ENCODE measurements at places on chromosomes 2 and 18. TPM values are rescaled to one million over a fixed set of nuclear protein-coding genes. Genes with fewer than 3 reads are reported as not detected.

GRCh38 chr18:49094136-49094535 is 143.4 kb upstream of the SMAD7 start:
- no peak for DNase-seq

GCKR gene
- 3.4 TPM for total RNA-seq

GRCh38 chr18:57776767-57777166 is 26.3 kb downstream of the ATP8B1 start:
- no peak for DNase-seq

- DNase-seq, result no peak
Observed at GRCh38 chr2:33494155-33494779, 17.8 kb downstream of the RASGRP3 start.

DNA sequence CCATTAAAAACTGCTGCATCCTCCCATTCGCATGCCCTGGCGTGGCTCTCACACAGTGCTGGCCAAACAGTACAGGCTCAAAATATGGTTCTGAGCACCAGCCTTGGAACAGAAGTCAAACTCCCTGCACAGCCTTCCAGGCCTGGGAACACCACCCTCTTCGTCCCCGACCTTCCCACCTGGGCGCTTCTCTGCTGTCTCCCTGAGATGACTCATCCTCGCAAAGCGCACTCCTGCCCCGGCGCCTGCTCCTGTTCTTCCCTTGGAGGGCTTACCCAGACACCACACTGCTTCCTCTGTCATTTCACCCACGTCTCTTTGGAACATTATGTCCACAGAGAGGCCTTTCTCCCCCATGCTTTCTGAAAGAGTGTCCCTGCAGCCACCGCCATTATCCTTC is 172.7 kb downstream of the L3MBTL4 start:
- DNase-seq, result no peak

- peak; percentile 70 for DNase-seq
Observed at GRCh38 chr2:112749755-112750559, 14.5 kb downstream of the CKAP2L start.

GRCh38 chr2:215843579-215843978 is 169.8 kb downstream of the MREG start:
- DNase-seq, result peak; percentile 62

- no peak for DNase-seq
Observed at GRCh38 chr2:128250229-128251025, 68.2 kb downstream of the HS6ST1 start.

DNA sequence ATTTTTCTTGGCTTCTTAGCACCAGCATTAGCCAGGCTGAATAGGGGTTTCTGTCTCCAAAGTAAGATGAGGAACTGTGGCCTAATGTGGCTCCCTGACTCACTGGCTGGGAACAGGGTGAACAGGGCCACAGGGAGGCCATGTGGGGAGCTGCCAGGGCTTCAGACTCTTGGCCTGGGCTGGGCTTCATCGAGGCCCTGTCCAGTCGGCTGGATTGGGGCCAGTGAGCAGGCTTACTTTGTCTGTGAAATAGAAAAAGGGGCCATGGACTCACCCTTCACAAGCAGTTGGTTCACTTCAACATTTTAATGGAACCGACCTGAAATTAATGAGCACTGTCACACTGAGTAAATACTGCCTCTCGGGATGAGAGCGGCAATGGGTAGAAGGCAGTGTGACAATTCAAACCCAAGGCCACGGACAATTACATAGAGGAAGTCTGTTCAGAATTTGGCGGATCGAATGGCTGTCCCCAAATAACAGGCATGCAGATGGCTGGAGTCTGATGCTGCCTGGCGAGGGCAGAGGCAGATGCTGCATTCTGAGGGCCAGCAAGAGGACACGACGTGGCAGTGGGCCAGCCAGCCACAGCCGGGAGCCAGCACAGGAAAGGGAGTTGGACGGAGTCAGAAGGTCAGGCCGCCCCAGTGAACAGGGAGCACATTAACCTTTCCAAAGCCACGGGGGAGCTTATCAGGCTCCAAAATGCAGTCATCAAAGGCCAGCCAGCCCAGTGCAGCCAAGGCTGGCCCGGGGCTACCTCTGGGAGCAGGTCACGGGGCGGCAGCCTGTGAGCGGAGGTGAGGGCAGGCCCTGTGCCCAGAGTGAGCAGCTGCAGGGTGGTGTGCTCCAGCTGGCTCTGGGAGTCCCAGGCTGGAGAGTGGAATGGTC is 146.6 kb upstream of the REV1 start:
- no peak for DNase-seq

DNA sequence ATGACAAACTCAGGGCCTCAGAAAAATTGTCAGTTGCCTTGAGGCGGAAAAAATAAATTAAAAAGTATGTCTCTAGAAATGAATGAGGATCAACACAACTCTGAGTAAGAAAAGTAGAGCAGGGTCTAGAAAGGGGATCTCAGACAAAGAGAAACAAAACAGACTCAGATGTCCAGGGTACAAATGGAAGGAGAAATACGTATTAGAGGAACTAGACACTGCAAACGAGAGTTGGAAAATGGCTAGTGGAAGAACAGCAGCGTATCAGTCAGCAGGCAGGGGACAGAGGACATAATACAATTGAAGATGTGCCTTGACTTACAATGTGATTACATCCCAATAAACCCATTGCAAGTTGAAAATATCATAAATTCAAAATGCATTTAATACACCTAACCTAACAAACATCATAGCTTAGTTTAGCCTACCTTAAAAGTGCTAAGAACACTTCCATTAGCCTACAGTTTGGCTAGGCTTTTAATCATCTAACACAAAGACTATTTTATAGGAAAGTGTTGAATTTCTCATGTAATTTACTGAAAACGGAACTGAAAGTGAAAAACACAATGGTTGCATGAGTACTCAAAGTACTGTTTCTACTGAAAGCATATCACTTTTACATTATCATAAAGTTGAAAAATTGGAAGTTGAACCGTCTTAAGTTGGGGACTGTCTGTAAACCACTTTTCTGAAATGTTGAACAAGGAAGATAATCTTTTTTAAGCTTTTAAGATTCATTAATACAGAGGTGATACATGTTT is 182.8 kb downstream of the NBAS start:
- no peak for DNase-seq

OTOF gene
- total RNA-seq, result not detected

DOCK10 gene
- total RNA-seq, result 33.6 TPM

DNA sequence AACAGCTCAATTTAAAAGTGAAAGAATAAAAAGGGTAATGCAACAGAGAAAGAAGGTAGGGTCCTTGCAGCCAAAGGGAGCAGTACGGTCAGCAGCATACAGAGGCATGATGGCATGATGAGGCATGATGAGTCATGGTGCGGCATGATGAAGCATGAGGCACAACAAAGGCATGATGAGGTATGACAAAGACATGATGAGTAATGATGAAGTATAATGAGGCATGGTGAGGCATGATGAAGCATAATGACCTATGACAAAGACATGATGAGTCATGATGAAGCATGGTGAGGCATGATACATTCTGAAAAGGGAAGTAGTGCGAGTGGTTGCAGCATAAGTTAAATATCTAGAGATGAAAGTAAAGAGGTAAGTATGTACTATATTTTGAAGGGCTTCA is 673.2 kb downstream of the TMEM182 start:
- DNase-seq, result no peak

GRCh38 chr2:215260097-215260677 is 51.7 kb upstream of the ATIC start:
- DNase-seq, result no peak

- DNase-seq, result no peak
Observed at GRCh38 chr18:71352618-71353017, 1063.8 kb downstream of the SOCS6 start.

GRCh38 chr2:99653433-99653832 is 163.6 kb upstream of the REV1 start:
- DNase-seq, result no peak

- no peak for DNase-seq
Observed at GRCh38 chr2:98020992-98021713, 25.4 kb upstream of the TMEM131 start.

- no peak for DNase-seq
Observed at GRCh38 chr2:224410946-224411561, 9.1 kb upstream of the FAM124B start.

GRCh38 chr2:8289111-8289510 is 392.7 kb upstream of the ID2 start:
- DNase-seq, result no peak

Measured in PC-9 (cell line).